ENCODE measurements at places on chromosomes 4 and X.

DNA sequence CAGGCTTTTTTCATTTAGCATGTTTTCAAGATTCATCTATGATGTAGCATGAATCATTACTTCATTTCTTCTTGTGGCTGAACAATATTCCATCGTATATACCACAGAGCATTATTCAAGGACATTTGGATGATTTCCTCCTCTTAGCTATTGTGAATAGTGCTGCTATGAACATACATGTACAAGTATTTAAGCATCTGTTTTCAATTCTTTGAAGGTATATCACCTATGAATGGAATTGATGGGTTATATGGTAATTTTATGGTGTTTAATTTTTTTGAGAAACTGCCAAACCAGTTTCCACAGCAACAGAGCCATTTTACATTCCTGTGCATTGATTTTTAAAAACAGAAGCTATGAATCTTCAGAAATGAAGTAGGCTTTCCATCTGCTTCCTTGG is 36.1 kb upstream of the WDR19 start:
- no peak for DNase-seq

GRCh38 chr4:67873116-67873515 is 10.7 kb downstream of the TMPRSS11D start:
- DNase-seq: no peak

GRCh38 chr4:122896270-122896669 is 26.1 kb downstream of the NUDT6 start:
- DNase-seq: no peak

DNA sequence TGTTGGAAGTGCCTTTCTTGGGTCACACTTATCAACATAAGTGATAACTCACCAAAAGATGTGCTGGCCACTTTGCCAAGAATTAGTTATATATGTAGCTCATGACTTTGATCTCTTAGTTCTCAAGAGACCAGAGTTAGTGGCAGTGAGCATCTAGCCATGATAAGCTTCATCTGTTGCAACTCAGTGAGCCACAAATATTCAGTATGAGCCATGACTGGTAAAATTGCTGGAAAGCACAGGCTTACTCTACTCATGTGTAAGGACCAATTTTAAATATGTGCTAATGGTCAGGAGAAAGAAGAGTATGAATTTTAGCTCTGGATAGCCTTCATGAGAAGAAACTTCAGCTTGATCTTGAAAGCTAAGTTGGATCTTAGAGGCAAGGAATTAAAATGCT is 59.4 kb upstream of the TLL1 start:
- no peak for DNase-seq

DNA sequence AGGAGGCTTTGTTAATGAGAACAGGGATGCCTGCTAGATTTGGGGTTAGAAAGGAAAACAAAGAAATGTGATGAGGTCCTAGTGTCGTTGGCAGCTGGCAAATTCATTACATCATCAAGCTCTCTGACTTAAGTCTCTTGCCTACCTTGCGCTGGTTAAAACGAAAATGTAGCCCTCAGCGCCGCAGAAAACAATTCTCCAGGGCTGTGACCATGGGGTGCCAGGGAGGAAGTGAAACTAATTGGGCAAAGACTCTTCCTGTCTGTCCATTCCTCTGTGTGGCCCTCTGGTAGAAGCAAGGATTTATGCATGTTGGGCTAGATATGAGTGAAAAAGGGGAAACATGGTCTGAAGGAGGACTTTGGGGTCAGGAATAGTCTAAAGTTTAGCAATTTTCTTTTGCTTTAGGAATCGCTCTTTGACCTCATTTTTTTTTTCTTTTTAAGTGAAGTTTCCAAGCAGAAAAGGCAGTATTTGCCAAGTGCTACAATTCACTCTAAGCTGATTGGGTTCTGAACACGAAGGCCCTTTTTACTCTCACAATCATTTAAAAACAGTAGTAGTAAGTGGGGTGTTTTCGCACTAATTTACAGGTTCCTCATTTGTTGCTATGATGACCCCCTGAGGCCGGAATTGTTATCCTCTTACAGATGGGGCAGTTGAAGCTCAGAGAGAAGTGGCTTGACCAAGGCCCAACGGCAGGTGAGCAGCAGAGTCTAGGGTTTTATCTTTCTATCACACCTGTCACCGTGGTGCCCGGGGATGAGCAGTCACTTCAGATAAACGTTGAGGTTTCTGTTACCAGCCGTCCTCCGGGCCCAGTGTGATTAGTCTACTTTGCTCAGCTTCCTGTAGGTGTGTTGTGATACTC is 27.3 kb upstream of the CHRNA9 start:
- peak; percentile 84 for DNase-seq

GRCh38 chrX:45172890-45173289 is 27.8 kb downstream of the DIPK2B start:
- DNase-seq: no peak

- DNase-seq: no peak
Observed at GRCh38 chrX:27555514-27555913, 34.6 kb upstream of the DCAF8L2 start.

DNA sequence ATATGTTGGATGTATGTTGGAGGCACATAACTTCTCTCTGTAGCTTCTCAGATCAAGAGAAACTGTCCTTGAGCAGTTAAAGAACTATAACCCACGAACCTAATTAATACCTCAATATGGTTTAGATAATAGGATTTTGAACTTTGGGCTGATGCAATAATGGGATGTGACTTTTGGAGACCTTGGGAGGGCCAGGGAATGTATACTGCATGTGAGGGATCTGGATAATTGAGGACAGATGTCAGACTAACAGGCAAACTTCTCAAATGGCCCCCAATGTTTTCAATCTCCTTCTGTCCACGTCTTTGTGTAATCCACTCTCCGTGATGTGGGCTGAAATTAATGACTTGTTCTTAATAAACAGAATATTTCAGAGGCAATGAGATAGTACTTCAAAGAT is 202.2 kb upstream of the FAT4 start:
- DNase-seq: no peak

GRCh38 chr4:106503116-106504050 is 134.8 kb upstream of the GIMD1 start:
- no peak for DNase-seq

GRCh38 chr4:98929341-98930267 is 671 bp upstream of the EIF4E start:
- peak; percentile 58 for DNase-seq

GRCh38 chrX:107355533-107355932 is 93.9 kb upstream of the FRMPD3 start:
- no peak for DNase-seq

DNA sequence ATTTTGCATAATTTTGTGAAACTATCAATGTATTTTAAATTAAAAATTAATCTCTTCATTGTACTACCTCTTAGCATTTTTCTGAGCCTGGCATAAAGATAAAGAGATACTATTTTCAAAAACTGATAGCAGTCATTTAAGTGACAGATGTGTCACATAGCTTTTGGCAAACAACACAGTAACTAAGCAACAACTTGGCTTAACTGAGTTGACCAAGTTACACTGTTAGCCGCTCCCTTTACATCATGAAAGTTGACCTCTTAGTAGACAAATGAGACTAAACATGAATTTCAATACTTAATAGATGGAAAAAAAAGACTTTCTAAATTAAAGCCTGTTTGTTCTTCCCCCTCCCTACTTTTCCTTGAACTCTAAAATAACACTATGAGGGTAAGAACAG is 62.0 kb downstream of the ATP8A1 start:
- DNase-seq: no peak

DNA sequence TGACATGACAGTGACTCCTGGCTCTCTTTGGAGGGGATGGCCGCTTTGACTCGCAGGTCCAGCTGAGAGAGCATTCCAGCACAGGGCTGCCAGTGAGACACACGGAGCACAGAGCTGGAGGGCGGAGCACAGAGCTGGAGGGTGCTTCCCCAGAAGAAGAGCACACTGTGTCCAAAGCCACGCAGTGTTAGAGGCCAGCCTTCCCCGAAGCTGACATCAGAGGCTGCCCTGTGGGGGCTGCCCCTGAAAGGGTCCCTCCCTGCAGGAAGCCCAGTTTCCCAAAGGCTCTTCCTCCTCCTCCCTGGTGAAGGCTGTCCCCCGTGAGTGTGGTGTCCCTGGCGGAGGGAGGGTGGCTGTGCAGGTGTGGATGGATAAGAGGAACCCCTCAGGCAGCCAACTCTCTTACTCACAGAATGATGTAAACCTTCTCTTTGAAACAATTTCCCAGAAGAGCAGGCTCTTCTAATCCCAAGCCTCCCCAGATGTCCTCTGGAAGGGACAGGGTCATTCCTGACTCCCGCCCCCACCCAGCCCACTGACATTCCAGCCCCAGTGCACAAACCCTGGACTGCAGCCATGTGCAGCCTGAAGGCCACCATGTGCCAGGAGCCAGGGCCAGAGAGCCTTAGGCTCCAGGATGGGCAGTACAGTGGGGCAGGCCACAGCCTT is 53.4 kb downstream of the PSAPL1 start:
- DNase-seq: no peak

DNA sequence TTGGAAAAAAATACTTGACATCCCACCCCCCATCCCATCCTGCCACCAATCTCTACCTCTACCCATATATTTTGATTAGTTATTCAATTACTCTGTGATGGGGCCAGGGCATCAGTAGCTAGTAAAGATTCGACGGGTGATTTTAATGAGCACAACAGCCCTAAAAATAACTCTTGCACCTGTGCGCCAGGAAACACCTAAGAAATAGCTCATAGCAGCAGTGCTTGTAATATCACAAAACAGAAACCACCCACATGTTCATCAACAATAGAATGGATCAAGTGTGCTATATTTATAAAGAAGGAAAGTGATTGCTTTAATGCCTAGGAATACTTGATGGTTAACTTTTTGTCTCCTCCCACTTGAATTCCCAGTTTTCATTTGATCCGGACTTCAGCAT is 225.6 kb upstream of the LCORL start:
- no peak for DNase-seq

DNA sequence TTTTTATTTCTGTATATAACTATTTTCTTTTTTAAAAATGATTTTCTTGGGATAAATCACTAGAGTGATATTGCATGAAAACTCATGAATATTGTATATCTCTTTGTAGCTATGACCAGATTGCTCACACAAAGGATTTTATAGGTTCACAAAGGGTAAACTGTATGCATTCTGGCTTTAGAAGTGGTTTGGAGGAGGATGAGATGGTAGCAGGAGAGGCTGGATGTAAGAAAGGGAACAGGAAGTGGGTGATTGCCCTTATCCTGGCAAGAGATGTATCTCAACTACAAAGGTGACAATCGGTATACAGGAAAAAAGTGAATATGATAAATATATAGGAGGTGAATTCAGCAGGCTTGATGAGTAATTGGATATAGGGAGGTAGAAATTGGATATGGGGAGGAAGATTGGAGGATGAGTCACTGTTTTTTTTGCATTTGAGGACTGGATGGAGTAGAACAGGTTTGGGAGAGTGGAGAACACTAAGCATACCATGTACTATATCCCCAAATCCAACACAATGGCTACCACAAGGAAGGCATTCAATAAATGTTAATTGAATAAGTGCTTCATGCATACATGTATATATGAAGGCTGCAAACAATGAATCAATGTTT is 9.9 kb downstream of the FGG start:
- DNase-seq: no peak

- no peak for DNase-seq
Observed at GRCh38 chr4:145909281-145909715, 29.3 kb downstream of the ZNF827 start.

- no peak for DNase-seq
Observed at GRCh38 chrX:9642270-9642995, 123.2 kb downstream of the GPR143 start.

DNA sequence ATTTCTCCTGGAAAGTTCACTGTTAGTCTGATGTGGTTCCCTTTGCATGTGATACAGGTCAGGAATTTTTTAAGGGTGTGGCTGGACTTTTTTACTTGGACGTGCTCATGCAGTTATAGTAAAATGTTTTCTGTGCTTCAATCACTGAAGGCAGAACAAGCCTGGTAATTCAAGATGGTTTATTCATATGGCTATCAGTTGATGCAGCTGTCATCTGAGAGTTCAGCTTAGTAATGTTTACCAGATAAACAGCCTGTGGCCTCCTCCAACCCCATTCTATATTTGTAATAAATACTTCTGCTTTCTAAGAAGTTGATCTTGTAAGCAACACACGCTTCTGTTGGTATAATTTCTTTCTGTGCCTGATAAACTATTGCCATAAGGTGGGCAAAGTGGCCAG is 2105.9 kb downstream of the ARAP2 start:
- DNase-seq: no peak

DNA sequence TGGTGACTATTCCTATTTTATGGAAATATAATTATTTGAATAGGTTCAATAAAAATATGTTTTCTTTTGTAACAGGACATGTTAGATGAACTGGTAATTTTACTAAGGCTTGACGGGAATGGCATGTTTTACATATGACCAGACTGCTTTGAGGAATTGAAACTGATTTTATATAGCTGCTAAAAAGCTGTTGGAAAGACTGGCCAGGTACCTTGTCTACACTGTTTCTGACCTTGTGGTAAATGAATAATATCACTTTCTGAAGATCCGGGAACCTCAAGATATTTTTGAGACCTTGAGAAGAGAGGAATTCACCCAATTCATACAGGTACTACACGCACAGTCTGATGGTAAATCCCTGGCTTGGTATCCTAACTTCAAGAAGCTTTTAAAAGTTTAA is 42.1 kb upstream of the USP46 start:
- DNase-seq: no peak

DNA sequence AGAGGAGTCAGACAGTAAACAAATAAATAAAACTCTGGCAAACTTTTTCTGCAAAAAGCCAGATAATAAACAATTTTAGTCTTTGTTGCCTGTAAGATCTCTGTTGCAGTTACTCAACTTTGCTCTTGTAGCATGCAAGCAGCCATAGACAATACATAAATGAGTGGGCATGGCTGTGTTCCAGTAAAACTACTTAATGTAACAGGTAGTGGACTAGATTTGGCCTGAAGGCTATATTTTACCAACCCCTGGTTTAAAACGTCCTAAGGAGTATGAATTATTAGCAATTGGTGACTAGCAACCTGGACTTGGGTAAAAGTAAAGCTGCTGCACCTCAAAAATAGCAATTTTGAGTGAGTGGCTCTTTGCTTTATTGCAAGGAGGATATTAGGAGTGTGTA is 30.9 kb downstream of the SLAIN2 start:
- DNase-seq: no peak

DNA sequence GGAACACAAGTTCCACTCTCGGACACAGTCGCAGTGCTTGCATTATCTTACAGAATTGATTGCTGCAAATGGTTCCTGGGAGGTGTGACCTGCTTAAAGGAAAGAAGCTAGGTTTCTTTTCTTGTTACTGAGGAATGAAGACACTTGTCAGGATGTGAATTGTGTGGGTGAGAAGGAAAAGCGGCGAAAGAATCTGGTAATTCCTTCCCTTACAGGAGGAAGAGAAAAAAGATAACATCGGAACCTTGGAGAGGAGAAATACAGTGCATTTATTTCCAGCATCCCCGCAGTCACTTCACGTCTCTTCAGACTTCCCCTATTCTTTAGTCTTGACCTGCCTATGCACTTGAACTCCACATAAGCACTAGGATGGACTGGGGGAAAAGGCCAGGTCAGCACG is 389 bp upstream of the CCSER1 start:
- DNase-seq: no peak

- no peak for DNase-seq
Observed at GRCh38 chr4:168802222-168802621, 207.8 kb downstream of the CBR4 start.

- no peak for DNase-seq
Observed at GRCh38 chr4:4803216-4803911, 56.1 kb upstream of the MSX1 start.

Data from CD4-positive, alpha-beta T cell treated with Interleukin-17A for 4 hours (primary cell).